WTC11 (cell line): ENCODE measurements at places on chromosomes 1 and 21.

GRCh38 chr1:108598340-108598739 lies 38.4 kb downstream of the EEIG2 start:
- DNase-seq = no peak

GRCh38 chr1:61583703-61584102 lies 141.2 kb downstream of the TM2D1 start:
- no peak for DNase-seq

GRCh38 chr1:31427322-31427721 lies 14.3 kb downstream of the SERINC2 start:
- DNase-seq = no peak

GRCh38 chr1:67214420-67215174 lies 48.3 kb downstream of the IL23R start:
- peak; percentile 29 for DNase-seq

DNA sequence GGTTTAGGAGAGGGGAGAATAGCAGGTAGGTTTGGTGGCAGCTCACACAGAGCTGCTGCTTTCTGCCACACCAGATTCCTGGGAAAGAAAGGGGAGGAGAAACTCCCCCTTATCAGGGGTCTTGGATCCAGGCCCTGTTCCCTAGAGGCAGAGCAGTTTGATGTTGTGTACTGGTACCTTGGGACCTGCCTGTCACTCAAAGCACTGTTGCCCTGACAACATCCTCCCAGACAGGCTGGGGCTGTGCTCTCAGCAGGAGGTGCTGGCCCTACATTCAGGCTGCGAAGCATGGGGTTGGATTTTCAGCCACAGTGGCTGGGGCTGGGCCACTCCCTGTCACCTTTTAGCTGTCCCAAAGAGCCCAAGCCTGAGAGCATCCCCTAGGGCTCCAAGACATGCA lies 188.0 kb downstream of the GRIK3 start:
- DNase-seq = peak; percentile 39

DNA sequence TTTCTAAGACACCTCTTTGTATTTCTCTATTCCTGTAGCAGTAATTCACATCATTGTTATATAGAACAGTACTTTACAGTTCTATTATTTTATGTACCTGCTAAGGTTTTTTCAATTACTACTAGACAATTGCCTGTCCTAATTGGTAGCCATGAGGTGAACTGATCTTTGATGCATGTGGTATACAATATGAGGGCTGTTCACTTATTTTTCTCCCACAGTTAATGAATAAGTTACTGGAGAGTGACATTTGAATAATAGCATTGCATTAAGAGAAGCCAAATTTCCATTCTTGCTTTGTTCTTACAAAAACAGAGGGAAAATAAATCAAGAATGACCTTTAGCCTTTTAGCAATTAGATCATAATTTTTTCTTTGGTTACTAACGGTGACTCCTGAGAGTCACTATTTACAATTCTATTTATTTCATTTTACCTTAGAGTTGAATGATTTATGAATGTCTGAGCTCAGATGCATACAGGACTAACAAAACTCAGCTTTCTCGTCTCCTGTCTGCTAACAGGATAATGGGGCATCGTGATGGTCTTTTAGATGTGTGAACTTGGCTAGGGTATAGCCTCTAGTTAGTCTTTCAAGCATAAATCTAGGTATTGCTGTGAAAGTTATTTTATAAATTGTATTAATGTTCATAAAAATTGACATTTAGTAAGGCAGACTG lies 54.1 kb downstream of the OLFM3 start:
- DNase-seq = no peak

GRCh38 chr1:30149226-30149625 lies 574.2 kb downstream of the MATN1 start:
- DNase-seq = no peak

GRCh38 chr1:154407198-154408091 lies 2.3 kb downstream of the IL6R start:
- no peak for DNase-seq

GRCh38 chr21:45529785-45530422 lies 12.3 kb downstream of the SLC19A1 start:
- DNase-seq = no peak

- DNase-seq = peak; percentile 74
Measured at GRCh38 chr1:205449750-205450443, 5.9 kb downstream of the BLACAT1 start.

DNA sequence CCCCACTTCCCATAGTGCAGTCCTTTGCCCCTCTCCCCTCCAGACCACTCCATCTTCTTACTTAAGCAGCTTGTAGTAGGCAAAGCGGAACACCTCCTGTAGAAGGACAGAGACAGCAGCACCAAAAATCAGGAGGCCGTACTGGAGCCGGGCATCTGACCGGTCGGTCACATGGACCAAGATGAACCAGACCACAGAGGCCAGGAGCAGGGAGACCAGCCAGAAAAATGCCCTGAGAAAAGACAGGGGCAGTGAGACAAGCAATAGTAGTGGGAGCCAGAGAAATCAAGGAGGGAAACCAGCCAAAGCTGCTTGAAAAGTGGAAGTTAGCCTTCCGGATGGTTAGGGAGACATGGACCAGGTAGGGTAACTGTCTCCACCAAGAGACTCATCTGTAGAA lies 920 bp downstream of the APH1A start:
- DNase-seq = no peak

GRCh38 chr1:79595931-79596330 lies 589.4 kb upstream of the ADGRL4 start:
- no peak for DNase-seq

- no peak for DNase-seq
Measured at GRCh38 chr1:54014009-54014629, 3.9 kb downstream of the LDLRAD1 start.

DNA sequence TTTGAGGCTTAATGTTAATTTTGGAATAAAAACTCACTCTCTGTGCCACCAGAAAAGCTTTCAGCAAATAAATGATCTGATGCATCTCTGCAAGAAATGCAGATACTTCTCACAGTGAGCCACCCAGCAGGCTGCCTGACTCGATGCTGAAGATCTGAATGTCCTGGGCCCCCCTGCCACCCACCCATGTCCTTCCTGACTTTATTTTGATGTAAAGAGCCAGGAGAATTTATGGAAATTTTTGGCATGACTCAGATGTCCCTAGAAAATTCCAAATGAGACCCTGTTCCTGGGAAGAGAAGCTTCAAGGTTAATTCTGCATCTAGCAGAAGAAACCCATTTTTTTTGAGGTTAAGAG lies 62.8 kb upstream of the COA6 start:
- DNase-seq = no peak

GRCh38 chr1:245337829-245338484 lies 183.2 kb downstream of the KIF26B start:
- DNase-seq = no peak

- DNase-seq = no peak
Measured at GRCh38 chr1:25163986-25164385, 68.3 kb downstream of the SYF2 start.

DNA sequence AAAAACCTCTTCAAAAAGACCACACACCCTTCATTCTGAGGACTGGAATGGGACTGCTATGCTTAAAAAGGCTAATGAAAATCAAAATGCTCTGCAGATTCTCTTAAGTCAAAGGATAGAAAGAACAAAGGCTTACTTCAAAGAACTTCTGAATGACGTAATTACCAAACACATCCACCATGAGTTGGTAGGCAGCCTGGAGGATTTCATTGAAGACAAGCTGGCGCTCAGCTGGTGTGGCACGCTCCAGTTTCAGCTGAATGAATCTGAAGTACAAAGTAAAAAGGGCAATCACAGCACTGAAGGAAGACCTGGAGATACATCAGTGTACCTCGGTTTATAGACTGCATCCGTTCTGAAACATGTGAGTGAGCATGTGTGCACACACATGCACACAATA lies 43.5 kb upstream of the SDC3 start:
- DNase-seq = no peak

DNA sequence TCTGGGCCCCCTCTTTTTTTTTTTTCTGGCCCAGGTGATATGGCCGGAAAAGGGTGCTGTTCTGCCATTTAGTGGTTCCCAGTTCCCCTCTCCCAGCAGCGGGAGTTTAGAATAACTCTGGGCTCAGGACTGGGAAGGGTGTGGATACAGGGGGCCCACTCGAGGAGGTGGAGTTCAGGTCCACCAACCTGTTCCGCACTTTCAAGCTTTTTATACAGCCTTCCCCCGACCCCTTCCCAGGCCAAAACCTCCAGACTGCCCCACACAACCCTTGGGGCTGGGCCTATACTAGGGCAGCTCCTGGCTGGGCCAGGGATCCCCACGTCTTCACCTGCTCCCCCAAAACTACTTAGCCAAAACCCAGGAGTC lies 402 bp downstream of the PLEKHG5 start:
- no peak for DNase-seq

- DNase-seq = no peak
Measured at GRCh38 chr1:19260211-19261138, 8.9 kb downstream of the MRTO4 start.

- DNase-seq = peak; percentile 73
Measured at GRCh38 chr1:154863315-154864174, 6.5 kb downstream of the KCNN3 start.

GRCh38 chr1:55699228-55699627 lies 484.1 kb upstream of the USP24 start:
- DNase-seq = no peak

- no peak for DNase-seq
Measured at GRCh38 chr1:237566581-237566980, 324.1 kb downstream of the ZP4 start.

DNA sequence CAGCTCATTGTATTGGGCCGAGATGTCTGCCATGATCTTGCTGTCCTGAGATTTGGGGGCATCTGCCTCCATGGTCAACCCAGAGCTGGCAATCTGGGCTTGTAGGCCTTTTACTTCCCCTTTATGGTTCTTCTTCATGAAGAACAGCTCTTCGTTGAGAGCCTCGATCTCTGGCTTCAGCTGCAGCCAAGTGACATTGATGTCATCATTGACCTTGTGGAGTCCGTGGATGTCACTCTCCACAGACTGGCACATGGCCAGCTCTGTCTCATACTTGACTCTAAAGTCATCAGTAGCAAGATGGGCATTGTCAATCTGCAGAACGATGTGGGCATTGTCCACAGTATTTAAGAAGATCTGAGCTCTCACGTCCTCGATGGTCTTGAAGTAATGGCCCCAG lies 29.2 kb downstream of the RAP1A start:
- DNase-seq = no peak

DNA sequence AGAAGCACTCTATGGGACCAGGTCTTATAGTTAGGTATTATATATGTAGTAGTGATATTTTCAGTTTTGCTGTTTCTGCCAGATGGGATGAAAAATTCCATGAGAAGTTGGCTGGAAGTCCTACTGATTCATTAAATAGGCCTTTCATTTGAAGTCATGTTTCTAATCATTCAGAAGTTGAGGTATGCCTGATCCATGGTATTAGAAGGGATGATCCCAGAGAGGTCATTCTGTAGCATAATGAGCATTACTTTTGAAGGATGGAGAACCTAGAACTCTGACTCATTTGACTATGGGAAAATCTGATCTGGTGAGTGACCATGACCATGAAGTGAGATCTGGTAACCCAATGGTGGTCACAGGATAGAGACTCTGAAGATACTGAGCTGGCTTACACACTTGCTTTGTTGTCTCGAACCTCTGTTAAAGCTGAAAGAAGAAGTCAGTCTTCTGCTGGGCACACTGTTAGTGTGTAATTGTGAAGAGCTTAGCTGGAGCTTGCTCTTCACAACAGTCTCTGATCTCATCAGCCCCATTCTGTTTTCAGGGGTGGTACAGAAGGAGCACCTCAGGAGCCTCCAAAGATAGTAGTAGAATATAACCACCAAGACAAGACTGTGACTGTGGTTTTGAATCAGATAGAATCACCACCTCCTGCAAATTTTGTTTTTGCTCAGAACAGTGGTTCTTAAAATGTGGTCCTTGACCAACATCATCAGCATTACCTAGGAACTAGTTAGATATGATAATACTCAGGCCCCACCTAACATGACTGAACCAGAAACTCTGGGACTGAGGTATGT lies 9.0 kb downstream of the MGST3 start:
- DNase-seq = no peak

- DNase-seq = peak; percentile 29
Measured at GRCh38 chr21:36035381-36035791, 24.9 kb downstream of the SETD4 start.

DNA sequence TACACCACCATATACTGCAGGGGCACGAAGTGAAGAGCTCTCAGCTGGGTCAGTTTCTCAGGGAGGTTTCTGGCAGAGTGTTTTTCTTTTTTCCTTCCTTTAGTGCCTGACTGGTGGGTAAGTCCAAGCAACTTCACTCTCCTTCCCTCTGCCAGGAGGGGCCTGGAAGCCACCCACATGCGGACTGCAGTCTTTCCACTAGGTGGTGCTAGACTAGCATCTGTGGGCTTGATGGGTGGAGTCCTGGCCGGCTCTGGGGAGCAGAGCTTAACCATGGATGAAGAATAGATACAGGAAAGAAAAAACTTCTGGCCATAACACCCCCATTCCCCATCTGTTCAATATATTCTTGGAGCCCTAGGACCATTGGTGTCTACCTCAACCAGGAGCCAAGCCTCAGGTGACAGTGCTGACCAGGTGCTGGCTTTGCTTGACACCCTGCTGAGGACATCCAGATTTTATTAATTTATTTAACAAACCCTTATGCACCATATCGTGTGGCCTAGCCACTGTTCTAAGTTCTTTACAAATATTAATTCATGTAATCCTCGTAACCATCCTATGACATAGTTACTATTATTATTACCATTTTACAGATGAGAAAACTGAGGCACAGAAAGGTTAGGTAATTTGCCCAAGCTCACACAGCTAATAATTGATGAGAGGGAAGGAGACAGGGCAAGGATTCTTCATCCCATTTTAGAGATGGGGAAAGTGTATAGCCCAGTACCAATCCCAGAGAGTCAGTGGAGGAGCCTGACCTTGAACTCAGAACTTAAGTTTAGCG lies 126.7 kb upstream of the CSF3R start:
- DNase-seq = peak; percentile 86

- no peak for DNase-seq
Measured at GRCh38 chr1:225534135-225534534, 106.3 kb upstream of the LBR start.

GRCh38 chr1:206752481-206752880 lies 18.1 kb upstream of the IL19 start:
- no peak for DNase-seq

DNA sequence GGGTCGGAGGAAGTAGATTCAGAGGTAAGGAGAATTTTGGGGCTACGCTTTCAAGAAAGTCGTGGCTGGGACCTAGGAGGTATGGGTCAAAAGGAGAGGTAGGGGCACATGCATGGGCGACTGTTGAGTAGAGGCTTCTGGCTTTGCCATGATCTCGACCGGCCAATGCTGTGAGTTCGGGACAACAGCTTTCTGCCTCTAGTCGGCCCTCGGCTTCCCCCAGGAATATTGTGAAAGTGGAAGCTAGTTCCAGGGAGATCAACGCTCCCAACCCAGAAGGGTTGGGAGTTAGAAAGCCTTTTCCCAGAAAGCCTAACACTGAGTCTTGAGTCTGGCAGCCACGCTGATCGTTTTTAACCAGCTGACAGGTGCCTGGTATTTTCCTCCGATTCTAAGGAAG lies 69.0 kb downstream of the ZNF678 start:
- DNase-seq = no peak

GRCh38 chr1:17880449-17880848 lies 125.3 kb downstream of the ACTL8 start:
- DNase-seq = no peak

GRCh38 chr1:92374223-92374622 lies 75.4 kb downstream of the RPAP2 start:
- DNase-seq = no peak
